Stimulated activated CD4-positive, alpha-beta T cell treated with anti-CD3 and anti-CD28 coated beads, Interleukin-2, amount 100 ng/mL, for 48 hours (primary cell): ENCODE measurements at places on chromosomes 4 and X.

GRCh38 chr4:55512922-55513571 lies 33.7 kb downstream of the CLOCK start:
- DNase-seq, result no peak

- DNase-seq, result peak; percentile 12
Measured at GRCh38 chr4:158170691-158171561, 1.9 kb downstream of the GASK1B start.

DNA sequence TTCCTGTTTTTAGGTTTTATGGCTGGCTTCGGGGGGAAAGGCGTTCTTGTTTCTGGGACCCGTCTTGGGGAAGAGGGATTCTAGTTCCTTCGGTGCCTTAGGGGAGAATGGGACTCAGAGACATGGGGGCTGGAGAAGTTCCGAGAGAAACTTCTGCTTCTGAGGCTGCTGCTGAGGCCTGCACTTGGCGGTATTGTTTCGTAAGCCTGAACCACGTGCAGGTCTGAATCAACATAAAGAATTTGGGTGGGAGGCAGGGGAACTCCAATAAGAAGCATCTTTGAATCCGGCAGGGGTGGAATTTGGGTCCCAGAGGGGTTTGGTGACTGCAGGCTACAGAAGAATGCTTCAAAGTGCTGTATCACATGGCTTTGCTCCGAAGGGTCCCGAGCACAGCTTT lies 15.1 kb downstream of the XG start:
- DNase-seq, result no peak

DNA sequence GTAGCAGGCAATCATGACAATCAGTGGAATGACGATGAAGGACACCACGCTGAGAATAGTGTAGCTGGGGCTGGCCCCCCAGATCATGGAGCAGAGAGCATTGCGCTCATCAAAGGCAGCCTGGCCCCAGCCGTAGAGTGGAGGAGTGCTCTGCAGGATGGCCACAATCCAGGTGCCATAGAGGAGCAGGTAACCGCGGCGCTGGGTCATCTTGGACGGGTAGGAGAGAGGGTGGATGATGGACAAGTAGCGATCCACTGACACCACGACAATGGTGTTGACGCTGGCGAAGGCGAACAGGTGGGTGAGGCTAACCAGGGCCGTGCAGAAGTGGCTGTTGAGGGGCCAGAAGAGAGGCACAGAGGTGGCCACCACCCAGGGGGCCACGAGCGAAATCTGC lies 2.8 kb downstream of the GPR101 start:
- DNase-seq, result no peak

- no peak for DNase-seq
Measured at GRCh38 chrX:81708487-81708886, 506.6 kb downstream of the SH3BGRL start.

- no peak for DNase-seq
Measured at GRCh38 chrX:48530736-48531135, 8.8 kb upstream of the TBC1D25 start.

- DNase-seq, result no peak
Measured at GRCh38 chrX:109782994-109783700, 50.1 kb upstream of the ACSL4 start.

- DNase-seq, result no peak
Measured at GRCh38 chr4:89563431-89563830, 255.8 kb upstream of the GPRIN3 start.

DNA sequence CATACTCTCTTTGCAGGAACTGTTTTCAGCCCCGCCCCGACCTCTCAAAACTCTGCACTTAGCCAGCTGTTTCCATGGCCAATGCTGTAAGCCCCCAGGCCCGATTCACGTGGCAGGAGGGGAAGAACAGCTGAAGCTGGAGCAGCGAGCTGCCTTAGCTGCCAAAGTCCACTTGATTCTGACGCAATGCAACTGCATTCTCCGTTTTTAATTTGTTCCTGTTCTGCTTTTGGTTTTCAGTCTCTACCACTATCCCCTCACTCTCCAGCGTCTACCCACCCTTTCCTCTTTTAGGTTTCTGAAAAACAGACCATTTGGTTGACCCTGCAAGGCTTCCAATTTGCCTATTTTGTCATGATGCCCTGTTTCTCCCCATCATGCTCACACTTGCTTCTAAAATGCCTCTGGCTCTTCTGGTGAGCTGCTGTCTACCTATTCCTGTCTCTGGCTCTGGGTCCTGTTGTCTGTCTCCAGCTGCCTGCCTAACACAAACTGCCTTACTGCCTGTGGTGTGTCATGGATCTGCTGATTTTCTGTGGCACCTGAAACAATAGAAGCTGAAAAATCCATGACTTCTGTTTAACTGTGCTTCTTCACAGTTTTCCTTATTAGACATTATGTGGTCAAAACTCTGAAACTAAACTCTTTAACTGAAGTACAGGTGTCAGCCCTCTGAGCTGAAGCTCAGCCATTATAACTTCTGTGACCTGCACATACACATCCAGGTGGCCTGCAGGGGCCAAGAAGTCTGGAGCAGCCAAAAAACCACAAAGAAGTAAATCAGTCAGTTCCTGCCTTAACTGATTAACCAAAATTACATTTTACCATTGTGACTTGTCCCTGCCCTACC lies 160.5 kb upstream of the AGTR2 start:
- DNase-seq, result no peak

- DNase-seq, result no peak
Measured at GRCh38 chrX:154602226-154602625, 16.9 kb downstream of the CTAG1B start.

- no peak for DNase-seq
Measured at GRCh38 chr4:38562751-38563198, 101.2 kb upstream of the KLF3 start.

DNA sequence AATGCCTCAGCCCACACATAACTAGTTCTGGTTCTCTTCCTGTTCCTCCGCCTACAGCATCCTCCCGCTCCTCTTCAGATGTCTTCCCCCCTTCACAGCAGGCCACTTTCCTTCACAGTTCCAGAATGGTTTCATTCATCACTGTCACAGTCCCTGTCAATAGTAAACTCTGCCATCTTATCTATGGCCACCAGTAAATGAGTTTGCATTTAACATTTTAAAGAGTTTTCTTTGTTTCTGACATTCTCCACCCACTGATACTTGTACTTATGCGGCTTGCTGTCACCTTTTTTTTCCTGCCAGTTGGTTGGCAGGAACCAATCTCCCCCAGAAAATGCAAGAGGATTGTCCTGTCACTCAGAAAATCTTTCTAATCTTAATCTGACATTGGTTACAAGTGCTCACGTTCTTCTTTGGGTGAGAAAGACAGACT lies 114.1 kb downstream of the GLUD2 start:
- no peak for DNase-seq

GRCh38 chr4:137531986-137532868 lies at the start of gene PCDH18:
PCDH18 (minus strand) TSS chr4:137532494; CDS start chr4:137532088, 406 bp downstream.
- no peak for DNase-seq

DNA sequence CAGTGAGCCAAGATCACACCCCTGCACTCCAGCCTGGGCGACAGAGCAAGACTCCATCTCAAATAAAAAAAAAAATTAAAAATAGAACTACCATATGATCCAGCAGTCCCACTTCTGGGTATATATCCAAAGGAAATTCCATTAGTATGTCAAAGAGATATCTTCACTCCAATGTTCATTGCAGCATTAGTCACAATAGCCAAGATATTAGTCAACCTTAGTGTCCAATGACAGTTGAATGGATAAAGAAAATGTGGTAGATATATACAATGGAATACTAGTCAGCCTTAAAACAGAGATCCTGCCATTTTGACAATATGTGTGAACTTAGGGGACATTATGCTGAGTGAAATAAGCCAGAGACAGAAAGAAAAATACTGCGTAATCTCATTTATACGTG lies 49.4 kb downstream of the C4orf46 start:
- DNase-seq, result no peak

GRCh38 chr4:37648084-37648817 lies 37.9 kb downstream of the RELL1 start:
- DNase-seq, result no peak

DNA sequence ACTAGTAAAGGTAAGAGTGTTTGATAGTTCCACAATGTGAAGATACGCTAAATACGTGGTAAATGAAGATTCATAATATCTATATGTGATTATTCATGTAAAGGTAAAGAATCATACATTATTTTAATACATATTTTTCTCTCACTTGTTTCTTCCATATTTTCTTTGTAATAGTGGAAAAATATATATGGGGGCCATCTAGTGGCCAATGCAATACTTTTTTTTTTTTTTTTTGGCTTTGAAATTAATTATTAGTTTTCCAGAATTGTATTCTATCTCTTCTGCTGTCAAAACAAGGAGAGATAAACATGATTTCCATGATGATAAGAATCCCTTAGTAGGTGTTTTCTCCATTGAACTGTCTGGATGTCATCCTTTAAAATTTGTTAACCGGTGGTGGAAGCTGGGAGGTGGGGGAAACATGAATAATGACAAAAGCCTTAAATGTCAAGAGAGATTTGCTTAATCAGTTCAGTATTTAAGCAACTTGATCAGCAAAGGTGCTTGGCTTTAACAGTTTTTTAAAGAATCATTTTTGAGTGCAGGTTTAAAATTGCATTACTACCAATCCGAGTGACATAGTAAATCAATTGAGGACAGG lies 508.7 kb upstream of the HTR2C start:
- no peak for DNase-seq

DNA sequence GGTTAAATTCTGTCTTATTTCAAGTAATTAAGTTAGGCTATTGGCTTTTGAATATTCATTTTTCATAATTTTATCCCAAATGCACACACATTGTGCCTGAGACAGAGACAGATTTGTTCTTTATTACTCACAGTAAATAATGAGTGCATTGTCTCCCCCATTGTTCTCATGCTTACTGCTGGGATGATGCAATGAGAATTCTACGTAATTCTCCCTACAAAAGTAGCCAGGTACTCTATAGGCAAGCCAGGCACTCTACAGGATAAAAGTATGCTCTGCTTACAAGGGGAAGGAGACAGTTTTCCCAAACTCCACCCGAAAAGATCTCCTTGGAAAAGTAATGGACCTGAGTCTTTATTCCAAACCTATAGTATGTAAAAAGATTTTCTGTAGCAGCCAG lies 1890.7 kb upstream of the PCDH10 start:
- DNase-seq, result no peak

- DNase-seq, result no peak
Measured at GRCh38 chr4:170008371-170008770, 17.8 kb downstream of the MFAP3L start.

DNA sequence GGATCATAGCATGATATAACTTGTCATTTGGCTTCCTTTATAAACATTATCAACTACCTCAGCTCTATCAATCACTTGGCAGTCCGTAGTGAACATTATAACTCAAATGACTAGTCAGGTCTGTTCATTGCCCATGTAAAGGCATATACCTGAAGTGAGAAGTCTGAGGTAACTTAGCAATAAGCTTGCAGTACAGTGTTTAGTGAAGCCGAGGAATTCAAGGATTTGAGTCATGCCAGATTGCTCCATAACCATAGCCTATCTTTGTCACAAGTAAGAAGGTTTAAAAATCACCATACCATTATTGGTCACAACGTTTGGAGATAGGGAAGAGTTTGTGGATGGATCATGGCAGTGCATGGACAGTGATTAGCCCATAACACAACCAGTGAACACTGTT lies 41.6 kb downstream of the AR start:
- DNase-seq, result no peak

DNA sequence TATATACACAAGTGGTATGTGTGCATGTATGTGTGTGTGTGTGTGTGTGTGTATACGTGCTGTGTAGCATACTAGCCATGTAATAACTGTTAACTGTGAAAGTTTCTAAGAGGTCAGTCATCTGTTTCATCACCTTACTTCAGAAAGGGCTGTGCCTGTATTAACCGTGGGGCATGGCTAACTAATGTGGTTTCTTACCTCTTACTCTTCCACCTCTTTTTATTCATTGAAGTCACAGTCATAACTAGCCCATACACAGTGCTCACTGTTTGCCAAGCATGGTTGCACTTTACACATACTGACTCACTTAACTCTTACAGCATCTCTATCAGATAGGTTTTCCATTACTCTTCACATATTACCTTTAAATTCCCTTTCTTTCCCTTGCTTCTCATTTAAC lies 23.7 kb upstream of the LRAT start:
- no peak for DNase-seq

DNA sequence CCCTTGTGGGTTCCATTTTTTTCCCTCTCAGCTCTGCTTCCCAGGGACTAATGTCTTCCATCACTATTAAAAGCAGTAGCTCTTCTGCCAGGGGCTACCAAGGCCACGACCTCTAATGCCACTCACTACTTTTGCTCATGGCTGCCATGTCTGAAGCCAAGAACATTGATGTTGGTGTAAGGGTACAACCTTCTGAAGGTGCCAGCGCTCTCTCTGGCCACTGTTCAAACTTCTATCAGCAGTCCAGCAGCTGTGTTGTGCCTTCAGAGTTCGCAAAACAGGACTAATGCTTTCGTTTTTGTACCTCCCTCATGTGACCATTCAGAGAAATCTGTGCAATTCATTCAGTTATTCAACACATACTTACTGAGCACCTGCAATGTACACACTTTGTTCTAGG lies 121.5 kb upstream of the ENPEP start:
- DNase-seq, result no peak

DNA sequence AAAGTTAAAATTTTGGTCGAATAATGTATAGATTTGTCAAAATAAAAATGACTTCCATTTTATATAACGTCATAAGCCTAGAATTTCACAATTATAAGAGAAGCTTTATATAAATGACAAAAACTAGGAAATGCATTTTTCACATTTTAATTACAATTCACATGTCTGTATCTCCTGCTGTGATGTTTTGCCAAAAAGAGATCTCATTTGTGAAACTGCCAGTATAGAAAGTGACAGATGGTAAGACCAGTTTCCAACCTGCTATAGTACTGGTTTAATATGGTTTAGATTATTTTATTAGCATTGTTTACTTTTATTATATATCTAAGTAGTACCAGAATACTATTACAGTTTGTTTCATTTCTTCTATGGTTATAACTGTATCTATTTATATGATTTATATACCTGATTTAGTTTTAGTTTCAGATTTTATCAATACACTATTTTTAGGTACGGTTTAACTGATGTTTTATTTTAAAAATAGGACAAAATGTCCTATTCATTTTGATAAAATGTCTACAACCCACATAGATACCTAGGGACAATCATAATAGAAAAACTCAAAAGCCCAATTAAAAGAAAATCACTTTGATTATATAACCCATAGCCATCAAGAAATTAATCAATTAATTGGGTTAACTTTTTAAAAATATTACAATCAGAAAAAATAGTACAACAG lies 5.4 kb upstream of the CCSER1 start:
- no peak for DNase-seq
